ENCODE measurements at places on chromosomes 2 and 18.

DNA sequence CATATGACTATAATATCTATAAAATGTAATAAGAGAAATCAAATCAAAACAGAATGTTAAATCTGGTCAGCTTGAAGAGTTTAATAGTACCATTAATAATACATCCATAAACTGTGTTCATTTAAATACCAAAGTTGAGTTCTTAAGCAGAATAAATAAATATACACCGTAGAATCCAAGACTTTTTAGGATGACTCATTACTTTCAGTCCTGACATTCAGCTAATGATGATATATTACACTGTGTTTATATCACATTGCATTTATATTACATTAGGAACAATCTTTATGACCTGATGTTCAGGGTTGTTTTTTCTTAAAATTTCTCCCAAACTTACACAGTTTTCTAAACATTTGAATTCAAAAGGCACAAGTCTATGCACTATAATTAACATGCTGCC is 331.3 kb downstream of the SS18 start:
- no peak for DNase-seq

- DNase-seq = no peak
Measured at GRCh38 chr2:102520801-102521200, 47.8 kb downstream of the SLC9A4 start.

GRCh38 chr18:36527051-36527450 is 229.5 kb downstream of the FHOD3 start:
- DNase-seq = no peak

DNA sequence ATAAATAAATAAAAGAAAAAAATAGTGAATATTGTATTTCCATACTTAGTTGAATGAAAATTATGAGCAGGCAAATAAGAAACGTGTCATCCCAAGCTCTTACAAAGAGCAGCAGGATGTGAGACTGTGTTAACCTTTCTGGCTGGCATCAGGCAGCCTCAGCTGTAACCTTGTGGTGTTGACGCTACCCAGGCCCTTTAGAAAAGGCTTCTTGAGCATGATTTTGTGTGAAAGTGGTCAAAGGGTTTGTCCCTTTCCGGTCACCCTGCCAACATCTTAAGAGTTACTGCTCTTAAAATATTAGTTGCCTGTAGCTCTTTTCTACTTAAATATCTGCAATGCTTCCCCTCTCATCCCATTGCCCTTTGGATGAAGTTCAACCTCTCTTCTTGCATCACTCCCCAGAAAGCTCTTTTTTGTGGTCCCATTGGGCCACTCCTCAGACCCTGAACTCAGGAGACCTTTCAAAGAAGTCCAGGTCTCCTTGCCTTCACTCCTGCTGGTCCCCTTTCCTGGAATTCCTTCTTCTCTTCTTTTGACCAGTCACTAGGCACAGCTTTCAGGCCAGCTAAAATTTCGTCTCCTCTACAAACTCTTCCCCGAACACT is 35.0 kb downstream of the RHOB start:
- no peak for DNase-seq

- no peak for DNase-seq
Measured at GRCh38 chr2:57440437-57440836, 606.2 kb upstream of the VRK2 start.

GRCh38 chr2:209976698-209977385 is 25.6 kb upstream of the RPE start:
- DNase-seq = no peak

DNA sequence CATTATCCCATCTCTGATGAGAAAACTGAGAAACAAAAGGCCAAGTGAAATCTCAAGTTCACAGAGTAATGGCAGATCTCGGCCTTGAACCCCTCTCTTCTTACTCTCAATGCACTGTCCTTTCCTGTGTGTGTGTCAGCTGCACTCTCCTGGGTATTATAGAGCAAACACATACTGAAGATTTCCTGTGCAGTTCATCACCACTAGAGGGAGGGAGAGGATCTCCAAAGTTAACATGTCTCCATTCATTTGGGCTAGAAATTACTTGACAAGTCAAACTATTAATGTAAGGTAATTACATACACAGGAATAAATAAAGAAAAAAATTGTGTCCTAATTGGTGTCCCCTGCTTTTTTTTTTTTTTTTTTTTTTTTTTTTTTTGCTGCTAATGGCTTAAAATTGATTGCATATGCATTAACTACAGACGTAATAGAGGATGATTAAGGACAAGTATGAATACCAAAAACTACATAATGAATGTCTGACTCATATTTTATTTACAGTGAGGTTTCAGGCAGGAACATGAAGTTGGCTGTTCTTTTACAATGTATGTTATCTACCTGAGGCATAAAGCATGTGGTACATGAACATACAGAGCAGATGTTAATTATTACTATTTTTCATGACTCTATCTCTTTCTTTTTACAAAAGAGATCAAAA is 269.2 kb downstream of the NYAP2 start:
- no peak for DNase-seq

GRCh38 chr2:156800065-156800653 is 364.0 kb downstream of the GPD2 start:
- DNase-seq = no peak

GRCh38 chr2:2577407-2577831 is 246.3 kb upstream of the MYT1L start:
- no peak for DNase-seq

GRCh38 chr2:64086347-64087082 is 57.7 kb downstream of the PELI1 start:
- no peak for DNase-seq

- no peak for DNase-seq
Measured at GRCh38 chr2:158034198-158034866, 67.3 kb upstream of the UPP2 start.

DNA sequence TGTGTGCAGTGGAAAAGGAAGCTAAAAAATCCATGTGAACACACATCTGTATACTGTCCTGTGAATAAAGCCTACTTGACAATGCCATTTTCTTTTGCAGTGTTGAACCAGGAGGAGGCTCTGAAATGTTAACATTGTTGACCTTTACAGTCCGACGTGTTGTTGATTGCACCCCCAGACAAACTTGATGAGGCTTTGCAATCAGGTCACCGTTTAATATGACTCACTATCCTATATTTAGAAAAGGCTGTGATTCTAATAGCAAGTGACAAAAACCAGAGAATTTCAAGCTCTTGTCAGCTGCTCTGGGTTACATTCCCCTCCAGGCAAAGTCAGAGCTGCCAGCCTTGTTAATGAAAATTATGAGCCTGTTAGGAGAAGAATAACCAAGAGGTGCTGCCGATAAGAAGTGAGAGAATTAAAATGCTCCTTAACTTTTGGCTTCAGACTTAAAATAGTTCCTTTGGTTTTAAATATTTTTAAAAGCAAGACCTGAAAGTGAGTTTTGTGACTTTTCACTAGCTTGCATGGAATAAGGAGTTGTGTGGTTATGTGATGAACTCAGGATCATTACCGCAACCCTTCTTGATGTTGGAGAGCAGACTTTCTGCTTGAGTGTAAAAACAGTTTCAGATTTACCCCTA is 162.1 kb downstream of the QPCT start:
- DNase-seq = no peak

DNA sequence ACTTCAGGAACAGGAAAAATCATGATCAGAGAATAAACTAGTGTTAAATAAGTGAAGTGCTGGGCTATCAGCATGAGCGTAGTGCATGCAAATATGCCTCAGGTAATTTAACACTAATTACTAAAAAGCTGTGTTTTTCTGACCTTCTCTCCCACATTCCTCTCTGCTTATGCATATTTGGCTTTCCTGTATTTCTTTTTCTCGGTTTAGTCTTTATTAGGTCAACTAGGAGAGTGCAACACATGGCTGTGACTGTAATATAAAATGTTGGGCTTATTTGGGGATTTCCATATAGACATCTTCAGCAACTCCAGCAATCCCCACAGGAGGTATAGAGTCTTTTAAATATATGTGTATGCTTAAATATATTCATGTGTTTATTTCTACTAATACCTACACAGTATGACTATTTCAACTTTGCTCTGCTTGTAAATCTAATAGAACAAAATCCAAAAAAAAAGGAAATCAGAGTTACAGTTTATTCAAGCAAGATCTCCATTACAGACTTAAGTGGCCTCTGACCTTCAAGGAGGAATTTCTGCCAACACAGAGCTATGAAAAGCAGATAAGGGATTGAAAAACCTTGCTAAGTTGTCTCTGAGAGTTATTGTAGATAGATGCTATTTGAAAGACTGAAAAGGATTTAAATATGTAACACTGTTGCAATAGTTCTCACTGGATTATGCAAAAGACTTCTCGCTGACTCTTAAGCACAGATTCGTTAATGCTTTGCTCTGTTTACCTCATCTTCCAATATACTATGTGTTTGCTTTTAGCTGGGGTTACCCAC is 359.5 kb upstream of the RGPD4 start:
- DNase-seq = no peak

DNA sequence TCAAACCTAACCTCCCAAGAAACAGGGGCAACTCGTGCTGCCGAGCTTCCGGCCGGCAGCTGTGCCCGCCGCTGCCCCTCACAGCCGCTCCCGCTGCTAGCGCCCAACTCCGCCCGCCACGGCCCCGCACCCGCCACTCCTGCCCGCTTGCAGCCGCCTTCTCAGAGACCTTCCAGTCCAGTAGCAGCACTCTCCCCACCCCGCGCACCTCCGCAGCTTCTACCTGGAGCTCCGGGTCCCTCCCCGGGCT is 722 bp upstream of the C2orf15 start:
- no peak for DNase-seq

GRCh38 chr2:37658682-37659081 is 12.8 kb downstream of the CDC42EP3 start:
- DNase-seq = no peak

DNA sequence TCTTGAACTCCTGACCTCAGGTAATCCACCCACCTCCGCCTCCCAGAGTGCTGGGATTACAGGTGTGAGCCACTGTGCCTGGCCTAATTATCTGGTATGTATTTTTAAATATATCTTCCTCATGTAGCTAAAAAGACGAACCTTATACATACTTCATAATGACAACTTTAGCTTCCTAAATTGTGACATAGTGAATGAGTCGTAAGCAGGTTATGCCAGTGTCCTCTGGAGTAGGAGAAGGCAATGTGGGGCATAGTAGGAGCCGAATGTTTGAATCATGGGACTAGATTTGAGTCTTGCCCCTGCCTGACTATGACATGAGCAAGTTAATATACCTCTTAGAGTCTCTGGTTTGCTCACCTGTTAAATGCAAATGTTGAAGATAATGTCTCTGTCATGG is 95.8 kb upstream of the FOSL2 start:
- no peak for DNase-seq

DNA sequence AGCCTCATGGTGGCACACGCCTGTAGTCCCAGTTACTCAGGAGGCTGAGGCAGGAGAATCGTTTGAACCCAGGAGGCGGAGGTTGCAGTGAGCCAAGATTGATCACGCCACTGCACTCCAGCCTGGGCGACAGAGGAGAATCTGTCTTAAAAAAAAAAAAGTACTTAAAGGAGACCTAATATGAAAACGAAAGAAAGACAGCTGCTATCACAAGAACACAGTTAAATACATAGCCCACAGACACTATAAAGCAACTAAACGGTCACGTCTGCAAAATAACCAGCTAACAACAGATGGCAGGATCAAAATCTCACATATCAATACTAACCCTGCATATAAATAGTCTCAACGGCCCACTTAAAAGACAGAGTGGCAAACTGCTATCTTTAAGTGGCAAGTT is 43.9 kb upstream of the TACR1 start:
- no peak for DNase-seq

DNA sequence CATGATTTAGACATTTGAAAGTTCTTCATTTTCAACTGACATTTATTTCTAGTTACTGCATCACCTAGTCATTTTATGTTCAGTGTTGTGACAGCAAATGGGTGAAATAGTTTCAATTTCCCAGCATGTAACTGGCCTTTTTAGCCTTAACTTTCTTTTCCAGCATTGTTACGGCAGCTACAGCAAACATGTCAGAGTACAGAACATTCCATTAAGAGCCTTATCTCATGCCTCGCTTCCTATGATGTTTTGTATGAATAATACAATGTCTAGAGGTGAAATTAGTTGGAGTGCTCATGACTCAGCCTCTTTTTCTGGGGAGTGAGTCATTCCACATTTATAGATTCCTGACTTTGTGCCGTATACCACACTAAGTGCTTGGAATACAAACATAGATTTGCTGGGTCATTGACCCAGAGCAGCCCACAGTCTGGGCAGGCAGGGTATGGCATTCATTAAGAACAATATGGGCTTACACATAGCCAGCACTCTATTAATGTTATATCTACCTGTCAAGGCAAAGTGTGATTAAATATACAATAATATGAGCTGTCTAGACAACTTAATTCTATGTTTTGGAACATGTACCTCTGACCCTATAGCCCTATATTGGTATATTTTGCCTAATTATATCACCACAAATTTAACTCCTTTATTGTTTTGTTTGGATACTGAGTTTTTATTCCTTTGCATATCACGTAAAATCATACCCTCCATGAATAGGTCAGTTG is 72.2 kb downstream of the MAP2 start:
- no peak for DNase-seq

DNA sequence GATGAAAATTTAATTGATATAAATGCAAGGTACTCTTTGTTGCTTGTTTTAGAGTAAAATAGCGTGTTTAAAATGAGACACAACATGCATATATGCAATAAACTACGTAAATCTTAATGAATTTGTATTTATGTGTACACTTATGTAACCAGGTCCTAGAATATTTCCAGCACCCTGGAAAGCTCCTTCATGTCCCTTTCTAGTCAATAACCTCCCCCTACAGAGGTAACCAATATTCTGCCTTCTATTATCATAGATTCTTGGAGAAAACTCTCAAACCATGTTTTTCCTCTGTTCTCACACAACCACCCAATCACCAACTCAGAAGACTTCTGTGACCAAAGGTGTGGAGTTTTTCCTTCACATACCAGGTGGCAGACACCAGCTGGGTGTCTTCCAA is 79.6 kb upstream of the THUMPD2 start:
- no peak for DNase-seq

GRCh38 chr2:50615291-50615690 is 416.6 kb downstream of the NRXN1 start:
- DNase-seq = no peak

GRCh38 chr2:231769170-231770136 is 11.6 kb downstream of the PDE6D start:
- no peak for DNase-seq

GRCh38 chr2:65664931-65665330 is 232.5 kb upstream of the SPRED2 start:
- DNase-seq = no peak

GRCh38 chr2:135820003-135820618 is 16.9 kb downstream of the LCT start:
- DNase-seq = peak; percentile 73

All from stimulated activated naive CD4-positive, alpha-beta T cell treated with Interleukin-2 at 50 U/mL for 16 hours (primary cell).